Epithelial cell of proximal tubule (primary cell): ENCODE measurements at places on chromosomes 4 and X. TPM values are rescaled to one million over a fixed set of nuclear protein-coding genes. Genes with fewer than 3 reads are reported as not detected.

DNA sequence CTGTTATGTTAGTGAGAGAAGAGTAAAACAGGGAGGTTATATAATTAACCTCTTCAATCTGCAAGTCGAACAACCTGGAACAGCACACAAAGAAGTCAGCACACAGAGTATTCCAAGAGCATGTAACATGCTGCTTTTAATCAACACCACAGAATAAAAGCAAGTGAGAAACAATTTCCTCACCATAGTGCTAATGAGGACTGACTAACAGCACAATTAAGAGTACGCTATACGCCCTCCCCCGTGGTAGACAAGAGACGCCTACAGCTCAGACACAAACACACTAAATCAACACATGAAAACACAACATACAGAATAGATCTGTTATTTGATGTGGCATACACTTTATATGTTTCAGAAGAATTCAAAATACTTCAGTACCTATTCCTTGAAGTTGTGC lies 103.0 kb downstream of the PPP3CA start:
- DNase-seq, result no peak

The NAA11 gene
- not detected in 2 replicates for total RNA-seq

DNA sequence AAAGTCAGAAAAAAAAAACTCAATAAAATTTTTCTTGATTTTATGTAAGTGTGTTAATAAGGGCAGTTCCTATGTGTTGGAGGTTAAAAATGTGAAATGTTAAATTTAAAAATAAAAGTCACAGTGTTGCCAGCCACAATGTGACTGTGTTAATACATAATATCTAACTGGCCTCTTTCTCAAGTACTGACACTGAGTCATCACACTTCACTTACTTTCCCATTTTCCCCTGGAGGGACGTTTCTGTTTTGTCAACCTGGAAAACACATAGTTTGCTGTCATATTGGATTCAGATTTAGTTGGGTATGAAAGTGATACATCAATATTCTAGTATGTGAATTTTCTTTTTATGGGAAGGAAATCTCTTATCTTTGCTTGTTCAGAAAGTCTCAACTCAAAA lies 46.4 kb downstream of the ARHGEF38 start:
- no peak for DNase-seq

DNA sequence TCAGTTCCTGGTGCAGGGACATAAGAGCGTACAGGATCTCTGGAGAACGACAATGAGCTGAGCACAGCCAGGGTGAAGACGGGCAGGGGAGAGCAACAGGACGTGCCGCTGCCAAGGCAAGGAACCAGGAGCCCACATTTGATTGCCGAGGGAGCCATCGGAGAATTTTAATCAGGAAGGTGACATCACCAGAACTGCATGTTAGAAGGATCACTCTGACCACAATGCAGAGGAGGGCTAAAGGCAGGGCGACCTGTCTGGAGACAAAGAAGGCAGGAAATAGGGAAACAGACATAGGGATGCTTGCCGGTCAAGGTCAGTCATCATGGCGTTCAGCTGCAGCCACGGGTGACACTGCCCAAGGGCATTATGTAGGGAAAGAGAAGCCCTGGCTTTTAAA lies 81.4 kb downstream of the RBM47 start:
- no peak for DNase-seq

GRCh38 chr4:127604949-127605709 lies 27.6 kb upstream of the INTU start:
- no peak for DNase-seq

DNA sequence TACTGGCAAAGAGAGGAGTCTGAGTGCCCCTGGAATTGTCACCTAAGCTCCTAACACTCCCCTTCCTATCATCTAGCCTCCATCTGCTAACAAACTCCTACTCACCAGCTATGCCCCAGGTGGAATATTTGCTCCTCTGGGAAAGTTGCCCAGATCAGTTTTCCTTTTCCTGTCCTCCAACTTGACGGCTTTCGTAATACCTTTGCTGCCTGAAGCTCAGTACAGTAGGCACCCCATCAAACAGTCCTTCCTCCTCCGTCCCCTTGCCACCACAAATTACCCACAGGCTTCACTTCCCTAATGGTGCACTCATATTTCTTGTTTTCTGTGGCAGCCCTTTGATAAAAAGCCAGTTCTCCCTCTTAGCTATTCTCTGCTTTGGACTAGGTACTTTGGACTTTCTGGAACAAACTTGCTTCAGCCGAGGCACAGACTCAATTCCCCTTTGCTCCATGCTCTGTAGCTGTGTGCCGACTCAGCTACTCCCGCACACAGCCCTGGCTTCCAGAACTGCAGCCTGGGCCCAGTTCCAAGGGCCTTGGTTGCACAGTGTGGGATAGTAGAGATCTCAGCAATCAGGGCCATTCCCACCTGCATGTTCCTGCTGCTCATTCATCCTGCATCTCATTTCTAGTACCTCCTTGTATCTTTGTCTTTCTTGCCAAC lies 605.1 kb downstream of the BCOR start:
- no peak for DNase-seq

The IL1RAPL1 gene
- total RNA-seq, result not detected in 2 replicates
